ENCODE measurements at places on chromosomes 2 and 18.

DNA sequence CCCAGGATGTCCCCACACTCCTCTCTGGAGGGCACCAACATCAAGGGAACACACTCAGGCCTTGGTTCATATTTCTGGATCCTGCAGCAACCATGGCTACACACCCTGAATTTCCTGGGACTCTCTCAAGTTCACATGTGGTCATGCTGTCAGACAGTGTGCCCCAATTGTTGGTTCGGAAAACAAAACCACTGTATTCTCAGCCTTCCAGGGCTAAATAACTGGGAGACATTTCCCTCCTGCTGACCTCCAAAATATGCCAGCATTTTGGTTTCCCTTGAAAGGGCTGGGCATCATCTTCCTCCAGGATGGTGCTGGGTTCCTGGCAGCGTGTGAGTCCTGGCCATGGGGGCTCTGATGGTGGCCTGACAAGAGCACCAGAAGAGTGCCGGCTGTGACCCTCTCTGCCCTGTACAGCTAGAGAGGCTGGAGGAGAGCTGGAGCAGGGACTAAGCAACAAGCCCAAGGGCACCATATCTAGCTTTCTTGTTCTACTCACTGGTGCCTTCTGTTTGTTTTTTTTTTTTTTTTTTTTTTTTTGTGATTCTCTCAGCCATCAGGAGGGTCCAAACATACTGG lies 37.5 kb upstream of the WIPF1 start:
- no peak for DNase-seq

GRCh38 chr2:215082446-215082845 lies 56.0 kb downstream of the ABCA12 start:
- no peak for DNase-seq

DNA sequence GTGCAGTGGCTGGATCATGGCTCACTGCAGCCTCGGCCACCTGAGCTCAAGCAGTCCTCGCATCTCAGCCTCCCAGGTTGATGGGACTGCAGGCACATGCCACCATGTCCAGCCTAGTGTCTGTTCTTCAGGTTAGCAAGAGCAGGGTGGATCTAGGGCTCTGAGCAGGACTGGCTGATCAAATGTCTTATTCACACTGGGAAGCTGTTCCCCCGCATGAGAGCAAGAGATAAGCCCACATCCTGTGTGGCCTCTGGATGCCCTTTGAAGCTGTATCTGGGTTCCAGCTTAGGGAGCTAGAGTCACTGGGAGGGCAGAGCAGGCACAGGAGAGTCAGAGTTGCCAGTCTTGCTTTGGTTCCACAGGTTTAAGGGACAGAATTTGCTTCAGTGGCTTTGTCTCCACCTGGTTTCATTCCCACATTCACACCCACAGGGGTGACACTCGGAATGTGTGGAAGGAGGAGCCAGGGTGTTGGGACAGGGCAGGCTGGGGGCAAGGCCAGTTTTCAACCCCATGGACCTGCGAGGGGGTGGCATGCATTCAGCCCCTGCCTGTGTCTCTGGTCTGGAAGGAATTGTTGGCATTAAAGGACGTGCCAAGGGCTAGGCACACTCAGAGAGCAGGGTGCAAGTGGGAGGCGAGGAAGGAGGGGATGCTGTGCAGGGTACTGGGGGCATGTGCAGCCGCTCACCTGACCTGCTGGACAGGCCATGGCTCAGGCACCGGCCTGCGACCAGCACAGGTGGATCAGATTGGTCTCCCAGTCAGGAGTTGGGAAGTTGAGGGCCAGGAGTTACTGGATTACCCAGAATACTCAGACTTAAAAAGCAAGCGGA lies 24.5 kb downstream of the PTPN18 start:
- DNase-seq: no peak

DNA sequence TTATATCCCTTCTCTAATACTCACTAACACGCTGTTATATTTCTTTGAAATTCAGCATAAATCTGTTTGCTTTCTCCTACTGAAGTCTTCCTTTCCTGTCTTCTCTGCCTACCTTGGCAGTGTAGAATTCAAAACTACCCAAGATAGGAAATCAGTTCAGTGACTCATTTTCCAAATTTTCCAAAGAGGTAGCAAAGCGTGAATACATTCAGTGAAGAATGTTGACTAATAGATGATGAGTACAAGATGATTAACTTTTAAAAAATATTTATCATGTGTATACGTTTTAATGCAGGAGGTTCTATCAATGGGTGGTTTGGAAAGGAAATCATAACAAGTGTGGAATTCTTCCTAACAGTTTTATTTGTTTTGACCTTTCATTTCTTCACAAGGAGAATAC lies 201.9 kb upstream of the SLC8A1 start:
- no peak for DNase-seq

DNA sequence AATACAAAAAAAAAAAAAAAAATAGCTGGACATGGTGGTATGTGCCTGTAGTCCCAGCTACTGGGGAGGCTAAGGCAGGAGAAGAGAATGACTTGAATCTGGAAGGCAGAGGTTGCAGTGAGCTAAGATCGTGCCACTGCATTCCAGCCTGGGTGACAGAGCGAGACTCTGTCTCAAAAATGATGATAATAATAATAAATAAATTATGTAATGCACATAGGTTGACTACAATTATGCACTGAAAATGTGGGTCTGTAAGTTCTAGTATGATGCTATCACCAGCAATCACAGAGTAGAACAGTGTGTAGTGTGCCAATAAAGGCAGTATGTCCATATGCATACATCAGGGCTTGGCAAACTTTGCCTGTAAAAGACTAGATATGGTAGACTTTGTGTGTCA lies 55.6 kb upstream of the MYCN start:
- no peak for DNase-seq

GRCh38 chr2:144370937-144371584 lies 148.9 kb downstream of the ZEB2 start:
- DNase-seq: no peak

DNA sequence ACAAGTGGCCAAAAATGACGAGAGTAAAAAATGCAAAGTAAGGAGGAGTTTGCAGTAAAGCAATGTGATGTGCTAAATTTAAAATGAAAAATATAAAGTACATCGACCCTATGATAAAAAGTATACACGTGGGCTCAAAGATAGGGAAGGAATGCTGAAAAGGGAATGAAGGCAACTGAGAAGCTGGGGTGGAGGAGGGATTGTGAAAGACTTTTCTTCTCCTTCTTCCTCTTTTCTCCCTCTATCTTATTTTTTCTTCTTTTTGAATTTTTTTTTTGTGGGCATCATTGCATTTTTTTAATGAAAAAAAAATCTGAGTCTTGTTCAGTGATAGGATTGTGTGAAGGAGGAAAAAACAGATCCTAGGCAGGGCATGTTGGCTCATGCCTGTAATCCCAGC lies 57.6 kb upstream of the STK17B start:
- DNase-seq: no peak

- peak; percentile 61 for DNase-seq
These were observed at the start of gene ACVR1C for GRCh38 chr2:157628477-157629415. Gene ACVR1C, minus strand, starts transcription at chr2:157628864. Its CDS starts 220 bp downstream, at chr2:157628644.

GRCh38 chr2:177270531-177270930 lies 6.0 kb upstream of the NFE2L2 start:
- no peak for DNase-seq

DNA sequence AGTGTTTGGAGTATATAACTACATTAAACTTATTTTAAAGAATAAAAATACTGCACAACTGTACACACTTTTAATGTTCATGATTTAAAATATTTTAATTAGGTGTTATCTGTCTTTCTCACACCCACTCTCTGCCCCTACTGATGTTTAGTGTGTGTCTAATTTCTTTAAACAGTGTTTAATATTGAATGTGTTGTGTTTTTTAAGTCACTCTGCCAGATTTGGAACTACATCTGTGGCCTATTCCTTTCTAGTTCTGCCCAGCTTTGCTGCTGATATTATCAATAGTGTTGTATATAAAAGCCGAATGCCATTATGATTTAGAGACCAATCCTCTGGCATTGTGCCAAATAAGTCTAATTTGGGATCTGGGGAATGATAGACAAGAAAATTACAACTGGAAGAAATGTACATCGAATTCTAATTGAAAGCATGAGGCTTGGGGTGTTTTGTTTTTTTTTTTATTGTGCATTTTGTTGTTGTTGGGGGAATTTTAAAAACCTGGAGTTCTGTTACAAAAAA lies 398.0 kb downstream of the CPS1 start:
- DNase-seq: no peak

- no peak for DNase-seq
These were observed 3.4 kb downstream of the SRBD1 start for GRCh38 chr2:45607701-45608100.

DNA sequence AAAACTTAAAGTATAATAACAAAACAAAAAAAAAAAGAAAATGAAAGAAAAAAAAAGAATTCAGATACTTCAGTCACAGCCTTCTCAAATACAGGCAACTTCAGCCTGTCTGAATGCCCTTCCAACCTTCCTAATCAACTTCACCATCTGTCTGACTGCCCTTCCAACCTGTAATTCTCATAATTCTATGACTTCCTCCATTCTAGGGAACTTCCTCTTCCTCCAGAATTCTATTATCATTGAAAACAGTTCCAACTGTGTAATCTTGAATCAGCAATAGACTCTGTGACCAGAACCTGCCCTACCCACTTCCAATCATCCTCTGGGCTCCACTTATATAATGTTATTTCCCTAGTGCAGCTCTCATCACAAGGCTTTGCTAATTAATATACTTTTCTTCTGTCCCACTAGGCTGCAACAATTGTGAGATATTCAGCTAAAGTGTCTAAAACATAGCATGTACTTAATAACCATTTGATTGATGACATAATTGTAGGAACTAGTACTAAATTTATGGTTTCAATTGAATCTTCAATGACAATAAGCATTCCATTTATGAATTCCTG lies 127.3 kb downstream of the UPP2 start:
- no peak for DNase-seq

DNA sequence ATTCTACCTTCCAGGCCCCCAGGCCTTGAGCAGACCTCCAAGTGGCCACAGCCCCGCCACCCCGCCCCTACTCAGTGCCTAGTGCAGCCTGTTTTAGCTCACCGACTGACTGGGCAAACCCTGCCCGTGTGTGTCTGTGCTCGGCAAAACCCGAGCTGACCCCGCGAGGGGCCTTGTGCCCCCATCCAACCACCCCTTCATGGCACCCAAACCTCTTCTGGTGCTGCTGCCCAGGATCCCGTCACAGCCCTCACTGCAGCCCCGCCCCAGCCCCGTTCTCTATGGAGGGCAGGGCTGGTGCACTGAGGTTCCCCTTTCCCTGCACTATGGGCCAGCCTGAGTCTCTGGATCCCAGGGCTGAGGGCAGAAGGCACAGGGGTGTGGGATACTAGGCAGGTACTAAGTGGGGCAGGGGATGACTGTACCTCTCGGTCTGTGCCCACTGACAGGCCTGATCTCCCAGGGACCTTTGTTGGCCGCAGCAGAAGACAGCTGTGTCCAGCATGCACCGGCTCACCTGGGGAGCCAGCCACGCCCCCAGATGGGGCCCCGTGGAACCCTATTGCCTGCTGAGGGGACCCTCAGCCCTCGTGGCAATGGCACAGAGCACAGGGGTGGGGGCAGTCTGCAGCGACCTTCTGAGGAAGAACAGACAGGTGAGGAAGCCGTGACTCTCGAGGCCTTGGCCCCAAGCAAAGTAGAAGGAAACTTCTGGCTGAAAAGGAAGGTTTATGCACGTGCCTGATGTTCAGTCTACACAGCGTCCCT lies 69.9 kb upstream of the OTOS start:
- DNase-seq: no peak

DNA sequence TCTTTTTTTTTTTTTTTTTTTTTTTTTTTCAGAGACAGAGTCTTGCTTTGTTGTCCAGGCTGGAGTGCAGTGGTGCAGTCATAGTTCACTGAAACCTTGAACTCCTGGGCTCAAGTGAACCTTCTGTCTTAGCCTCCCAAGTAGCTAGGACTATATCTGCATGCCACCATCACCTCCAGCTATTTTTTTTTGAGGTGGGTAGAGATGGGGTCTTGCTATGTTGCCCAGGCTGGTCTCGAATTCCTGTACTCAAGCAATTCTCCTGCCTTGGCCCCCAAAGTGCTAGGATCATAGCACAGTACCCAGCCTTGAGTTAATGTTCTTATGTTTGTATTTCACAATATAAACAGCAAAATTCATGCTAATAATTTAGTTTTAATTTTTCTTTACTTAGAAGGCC lies 62.9 kb upstream of the IGFBP2 start:
- DNase-seq: no peak

- DNase-seq: no peak
These were observed 180.5 kb downstream of the AGPS start for GRCh38 chr2:177573120-177573519.

GRCh38 chr2:25259737-25260124 lies 82.0 kb downstream of the DNMT3A start:
- no peak for DNase-seq

DNA sequence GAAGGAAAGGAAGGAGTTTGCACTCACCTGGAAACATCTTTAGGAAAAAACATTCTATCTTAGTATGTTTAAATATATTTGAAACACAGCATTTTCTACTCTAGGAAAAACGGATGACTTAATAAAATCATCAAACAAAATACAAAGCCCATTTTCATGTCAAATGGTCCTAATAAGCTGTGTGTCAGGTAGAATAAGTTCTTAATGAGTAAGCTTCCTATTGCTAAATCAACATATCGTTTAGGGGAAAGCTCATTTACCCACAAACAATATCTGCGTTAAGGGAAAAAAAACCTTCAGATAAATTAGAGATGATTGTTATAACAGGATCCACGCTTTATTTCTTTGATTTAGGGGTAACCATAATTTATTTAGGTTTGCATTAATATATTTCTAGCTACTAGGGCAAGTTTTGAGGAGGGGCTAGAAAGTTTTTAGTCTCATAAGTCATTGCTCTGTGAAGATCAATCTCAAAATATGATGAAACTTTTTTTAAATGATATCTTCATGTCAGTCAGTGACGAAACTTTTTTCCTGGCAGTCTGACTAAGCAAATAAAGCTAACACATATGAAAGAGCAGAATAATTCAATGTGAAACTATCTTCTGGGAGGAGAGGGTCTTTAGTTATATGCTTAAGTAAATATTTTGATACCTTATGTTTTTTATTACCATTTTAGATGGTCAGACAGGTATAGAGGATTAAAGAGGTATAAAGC lies 147.1 kb downstream of the WDSUB1 start:
- DNase-seq: no peak

DNA sequence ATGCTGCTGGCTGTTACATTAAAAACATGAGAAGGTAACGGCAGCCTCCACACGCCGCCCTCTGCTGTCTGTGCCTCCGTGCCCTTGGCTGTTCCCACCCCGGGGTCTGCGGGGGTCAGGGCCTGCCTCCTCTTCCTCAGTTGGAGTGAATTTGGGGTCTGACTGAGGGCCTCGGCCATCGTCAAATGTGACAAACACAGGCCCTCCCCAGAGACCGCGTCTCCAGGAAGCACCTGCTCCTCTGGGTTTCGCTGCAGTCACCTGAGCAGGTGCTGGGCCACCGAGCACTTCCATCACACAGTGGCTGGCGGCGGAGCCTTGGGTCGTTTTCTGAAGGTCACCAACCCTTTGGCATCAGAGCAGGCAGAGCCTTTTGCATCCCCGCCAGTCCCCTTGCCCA lies 70.9 kb downstream of the NFATC1 start:
- DNase-seq: no peak

- no peak for DNase-seq
These were observed 2.4 kb downstream of the TTN start for GRCh38 chr2:178804791-178805190.

- DNase-seq: no peak
These were observed 95.9 kb downstream of the MAP4K4 start for GRCh38 chr2:101793277-101793969.

GRCh38 chr2:218708086-218708485 lies 2.5 kb upstream of the TTLL4 start:
- no peak for DNase-seq

All from activated CD4-positive, alpha-beta T cell treated with anti-CD3 and anti-CD28 coated beads, Interleukin-2, amount 50 U/mL, for 1 hour (primary cell).